ENCODE measurements at places on chromosomes 1 and 21. TPM values are rescaled to one million over a fixed set of nuclear protein-coding genes. Genes with fewer than 3 reads are reported as not detected.

Gene CFAP107
- total RNA-seq = not detected

- DNase-seq = no peak
Measured at GRCh38 chr1:11641776-11642305, 12.4 kb downstream of the FBXO2 start.

DNA sequence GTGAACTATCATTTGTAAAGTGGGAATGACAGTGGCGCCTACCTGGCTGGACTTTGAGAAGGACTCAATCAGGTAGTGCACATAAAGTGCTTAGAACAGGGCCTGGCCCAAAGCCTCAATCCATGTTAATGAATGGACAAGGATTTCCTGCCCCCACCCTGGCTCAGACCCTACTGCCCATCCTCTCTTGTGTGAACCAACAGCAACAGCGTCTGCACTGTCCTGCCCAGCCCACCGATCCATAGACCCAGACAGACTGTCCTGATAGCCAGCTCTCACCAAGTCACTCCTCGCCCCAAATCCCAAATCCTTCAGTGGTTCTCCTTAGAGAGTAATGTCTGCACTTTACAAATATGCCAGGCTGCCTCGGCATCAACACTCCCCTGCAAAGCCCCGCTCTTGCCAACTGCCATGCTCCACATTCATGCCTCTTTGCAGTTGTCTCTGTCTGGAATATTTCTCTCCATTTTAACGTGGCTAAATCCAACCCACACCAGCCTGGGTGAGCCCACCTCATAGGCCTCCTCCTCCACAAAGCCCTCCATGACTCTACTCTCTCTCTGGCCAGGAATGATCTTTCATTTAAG, 157.6 kb upstream of the EDN2 start:
- no peak for DNase-seq

Gene ACTL8
- total RNA-seq = not detected

Gene DISP3
- total RNA-seq = not detected

DNA sequence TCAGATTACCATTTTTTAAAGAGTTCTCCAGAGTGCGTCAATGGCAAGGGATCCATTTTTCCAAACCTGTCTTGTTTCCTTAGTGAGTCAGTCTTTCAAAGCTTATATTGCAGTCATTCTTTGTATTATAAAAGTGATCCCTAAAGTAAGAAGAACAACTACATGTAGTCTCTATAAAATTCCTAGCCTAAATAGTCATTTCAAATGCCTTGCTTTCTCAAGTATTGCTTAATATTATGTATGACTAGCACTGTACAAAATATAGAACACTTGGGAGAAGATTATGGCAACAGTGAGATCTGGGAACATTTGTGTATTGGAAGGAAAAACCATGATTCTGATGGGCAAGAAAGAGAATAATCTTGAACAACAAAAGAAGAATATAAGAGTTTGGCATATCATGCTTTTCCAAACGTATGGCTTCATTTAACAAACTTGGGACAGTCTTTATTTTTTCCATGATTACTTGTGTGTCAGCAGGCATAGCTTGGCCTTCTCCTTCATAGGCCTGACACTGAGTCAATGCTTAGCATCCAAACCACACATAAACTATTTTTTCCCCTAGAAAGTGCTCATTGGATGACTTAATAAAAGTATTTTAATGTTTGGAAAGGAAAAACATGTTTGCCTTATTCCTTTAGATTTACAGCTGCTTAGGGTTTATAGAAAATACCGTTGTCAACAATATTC, 547.4 kb downstream of the LTN1 start:
- DNase-seq = no peak

GRCh38 chr1:6625584-6626149, 999 bp downstream of the THAP3 start:
- DNase-seq = no peak

Gene KCNA2
- total RNA-seq = 0.08 TPM

DNA sequence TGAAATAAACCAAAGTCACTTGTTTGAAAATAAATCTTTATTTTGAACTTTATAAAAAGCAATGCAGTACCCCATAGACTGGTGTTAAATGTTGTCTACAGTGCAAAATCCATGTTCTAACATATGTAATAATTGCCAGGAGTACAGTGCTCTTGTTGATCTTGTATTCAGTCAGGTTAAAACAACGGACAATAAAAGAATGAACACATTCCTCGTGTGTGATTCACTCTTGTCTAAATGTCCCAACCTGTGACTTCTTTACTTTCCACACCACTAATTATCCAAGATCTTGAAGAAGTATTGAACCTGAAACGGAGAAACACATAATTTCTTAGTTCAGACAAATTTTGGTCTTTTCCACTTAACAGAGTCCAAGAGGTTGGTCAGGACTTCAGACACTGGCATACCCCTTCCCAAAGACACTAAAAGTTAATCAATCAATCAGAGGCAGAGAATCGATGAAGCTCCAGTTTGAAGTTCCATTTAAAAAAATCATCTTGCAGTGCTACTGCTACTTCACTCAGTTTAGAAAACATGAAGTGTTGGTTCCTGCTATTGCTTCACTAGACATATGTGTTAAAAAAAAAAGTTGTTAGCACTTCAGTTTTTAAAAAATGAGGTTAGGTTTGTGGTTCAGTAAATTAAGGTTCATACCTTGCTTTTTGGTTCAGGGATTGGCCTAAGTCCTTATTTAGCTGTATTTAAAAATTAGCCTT, 26.2 kb downstream of the ATP1B1 start:
- no peak for DNase-seq

Gene C1QC
- 151 TPM for total RNA-seq

Gene S1PR1
- total RNA-seq = 13.9 TPM

DNA sequence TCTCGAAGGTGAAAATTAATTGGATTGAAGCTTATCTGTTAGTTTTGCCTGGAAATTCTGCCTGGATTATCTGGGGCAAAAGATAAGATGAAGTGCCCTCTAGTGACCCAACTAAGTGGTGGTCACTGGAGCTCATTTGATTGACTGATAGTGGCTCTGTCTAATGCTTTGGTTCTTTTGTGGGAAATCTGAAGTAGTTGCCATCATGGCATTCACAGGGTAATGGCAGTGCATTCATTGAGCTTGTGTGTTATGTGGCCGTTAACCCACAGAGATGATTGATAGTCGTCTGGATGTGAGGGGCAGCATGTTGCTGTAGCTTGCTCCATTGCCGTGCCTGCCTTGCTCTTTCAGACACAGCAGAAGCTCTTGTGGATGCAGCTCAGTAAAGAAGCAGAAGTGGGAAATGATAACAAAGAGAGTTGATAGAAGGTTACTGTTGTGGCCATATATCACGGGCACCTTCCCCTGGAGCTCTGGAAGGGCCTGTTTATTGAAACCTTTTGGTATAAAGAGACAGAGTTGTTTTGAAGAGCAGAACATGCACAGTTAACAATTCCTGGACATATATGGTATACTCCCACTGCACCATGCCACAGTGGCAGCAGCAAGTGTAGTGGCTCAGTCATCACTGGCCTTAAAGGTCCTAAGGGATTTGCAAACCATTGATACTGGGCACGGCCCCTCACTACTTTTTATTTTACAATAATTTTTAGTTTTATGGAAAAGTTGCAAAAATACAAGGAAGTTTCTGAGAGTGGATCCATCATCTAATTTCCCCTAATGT, 42.0 kb downstream of the CXADR start:
- no peak for DNase-seq
